T-cell (primary cell): ENCODE measurements at places on chromosomes 7 and 10.

DNA sequence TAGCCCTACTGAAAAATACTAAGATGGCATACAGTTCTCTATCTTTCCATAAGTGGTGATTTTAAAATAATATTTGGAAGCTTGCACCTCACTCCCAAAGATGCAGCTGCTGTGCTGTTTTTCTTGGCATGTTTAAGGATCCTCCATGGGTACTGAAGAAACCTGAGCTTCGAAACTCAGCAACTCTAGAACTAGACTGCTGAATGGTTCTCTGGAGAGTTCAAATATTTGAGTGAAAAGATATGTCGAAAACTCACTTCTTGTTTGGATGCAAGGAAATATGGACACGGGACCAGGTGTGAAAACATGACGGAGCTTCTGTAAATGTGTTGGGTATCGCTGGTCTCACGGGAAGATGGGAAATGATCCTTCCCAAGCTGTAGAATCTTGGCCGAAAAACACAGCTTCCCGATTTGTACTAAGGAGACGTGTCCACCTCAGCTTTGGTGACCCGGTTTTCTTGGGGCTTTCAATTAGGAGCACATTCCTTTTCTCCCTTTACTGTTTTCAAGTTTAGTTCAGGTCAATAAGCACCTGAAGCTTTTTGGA, 543.8 kb upstream of the NRP1 start:
- no peak for DNase-seq

GRCh38 chr10:132457328-132458070, 60.5 kb downstream of the PWWP2B start:
- DNase-seq = no peak

GRCh38 chr10:92552310-92552709, 21.6 kb downstream of the IDE start:
- no peak for DNase-seq

GRCh38 chr7:130356876-130357611, 12.4 kb downstream of the CPA5 start:
- DNase-seq = no peak

DNA sequence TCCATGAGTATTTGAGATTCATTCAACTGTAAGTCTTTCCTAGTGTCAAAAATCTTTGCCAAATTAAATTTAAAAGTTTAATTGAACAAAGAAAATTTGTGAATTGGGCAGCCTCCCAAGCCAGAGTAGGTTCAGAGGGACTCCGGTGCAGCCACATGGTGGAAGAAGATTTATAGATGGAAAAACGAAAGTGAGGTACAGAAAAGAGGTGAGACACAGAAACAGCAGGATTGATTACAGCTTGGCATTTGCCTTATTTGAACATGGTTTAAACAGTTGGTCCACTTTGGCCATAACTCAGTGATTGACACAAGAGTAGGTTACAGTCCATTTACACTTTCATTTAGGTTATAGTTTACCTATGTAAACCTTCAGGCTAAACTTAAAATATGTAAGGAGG, 465.8 kb downstream of the ARL4A start:
- DNase-seq = no peak

GRCh38 chr10:102509387-102509786, 5.6 kb downstream of the SUFU start:
- no peak for DNase-seq

DNA sequence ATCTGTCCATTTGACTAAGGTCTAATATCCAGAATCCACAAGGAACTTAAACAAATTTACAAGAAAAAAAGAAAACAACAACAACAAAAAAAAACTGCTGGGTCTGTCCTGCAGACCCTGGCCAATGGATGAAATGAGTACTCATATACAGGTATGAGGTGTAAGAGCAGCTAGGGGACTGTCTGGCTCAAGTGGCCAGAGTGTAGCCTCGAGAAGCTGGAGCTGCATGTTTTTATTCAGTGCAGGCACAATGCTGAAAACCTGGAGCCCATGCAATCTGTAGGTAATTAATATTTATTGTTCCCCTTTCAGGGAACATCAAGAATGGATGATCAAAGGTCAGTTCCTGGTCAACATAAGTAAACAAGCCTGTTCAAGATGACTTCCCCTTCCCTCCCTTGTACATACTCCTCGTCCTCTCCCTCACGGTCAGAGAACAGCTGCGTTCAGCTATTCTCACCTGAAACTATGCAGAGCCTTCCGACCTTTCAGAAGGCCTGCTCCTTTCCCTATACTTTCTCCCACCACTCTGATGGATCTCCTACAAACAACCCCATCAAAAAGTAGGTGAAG, 15.5 kb downstream of the CYP2C19 start:
- DNase-seq = no peak

GRCh38 chr10:63247771-63248170, 114.6 kb downstream of the NRBF2 start:
- DNase-seq = no peak

GRCh38 chr7:24227603-24228359, 56.2 kb upstream of the NPY start:
- DNase-seq = peak; percentile 2

GRCh38 chr10:34216348-34216945, 598.6 kb downstream of the PARD3 start:
- no peak for DNase-seq

- DNase-seq = no peak
These were observed 43.6 kb downstream of the LAMB4 start for GRCh38 chr7:108086546-108086945.
